Activated naive CD4-positive, alpha-beta T cell (primary cell): ENCODE measurements at places on chromosomes 1 and 21.

DNA sequence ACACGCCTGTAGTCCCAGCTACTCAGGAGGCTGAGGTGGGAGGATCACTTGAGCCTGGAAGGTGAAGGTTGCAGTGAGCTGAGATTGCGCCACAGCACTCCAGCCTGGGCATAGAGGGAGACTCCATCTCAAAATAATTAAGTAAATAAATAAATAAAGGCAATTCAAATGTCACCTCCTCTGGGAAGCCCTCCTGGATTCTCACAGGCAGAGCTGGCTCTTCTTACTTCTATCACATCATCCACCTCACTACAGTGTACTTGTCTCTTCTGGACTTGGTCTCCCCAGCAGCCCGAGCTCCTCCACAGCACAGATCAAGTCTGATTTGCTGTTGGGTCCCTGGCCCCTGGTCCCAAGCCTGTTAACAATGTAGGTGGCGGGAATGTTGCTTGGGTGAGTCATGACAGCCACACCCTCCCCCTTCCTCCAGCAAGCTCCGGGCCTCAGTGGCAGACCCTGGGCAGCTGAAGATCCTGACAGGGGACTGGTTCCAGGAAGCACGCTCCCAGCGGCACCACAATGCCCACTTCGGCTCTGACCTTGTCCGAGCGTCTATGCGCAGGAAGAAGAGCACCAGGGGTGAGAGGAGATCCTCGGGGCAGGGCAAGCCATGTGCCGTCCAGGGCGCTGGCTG lies 5.3 kb downstream of the SYTL1 start:
- DNase-seq = no peak

DNA sequence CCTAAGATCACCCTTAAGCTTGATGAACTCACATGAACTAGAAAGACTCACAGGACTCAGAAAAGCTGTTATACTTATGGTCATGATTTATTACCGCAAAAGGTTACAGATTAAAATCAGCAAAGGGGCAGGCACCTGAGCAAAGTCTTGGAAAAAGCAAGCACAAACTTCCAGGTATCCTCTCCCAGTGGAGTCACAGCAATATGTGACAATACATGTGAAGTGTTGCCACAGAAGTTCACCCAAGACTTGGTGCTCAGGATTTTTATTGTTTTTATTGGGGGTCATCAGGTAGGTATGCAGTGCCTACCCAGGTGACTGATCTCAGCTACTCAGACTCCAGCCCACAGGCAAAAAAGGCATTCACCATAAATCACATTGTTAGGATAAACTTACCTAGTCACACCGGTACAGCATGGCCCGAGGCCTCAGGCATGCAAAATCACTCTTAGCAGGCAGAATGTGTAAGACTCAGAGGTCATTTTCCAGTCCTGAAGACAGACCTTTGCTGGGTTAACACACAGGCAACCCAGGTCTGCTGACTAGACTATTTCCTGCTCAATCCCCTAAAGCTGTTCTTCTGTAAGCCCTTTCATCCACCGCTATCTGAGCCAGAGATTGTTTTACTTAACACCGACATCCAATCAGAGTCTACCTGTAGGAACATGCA lies 55.6 kb downstream of the SSX2IP start:
- no peak for DNase-seq

DNA sequence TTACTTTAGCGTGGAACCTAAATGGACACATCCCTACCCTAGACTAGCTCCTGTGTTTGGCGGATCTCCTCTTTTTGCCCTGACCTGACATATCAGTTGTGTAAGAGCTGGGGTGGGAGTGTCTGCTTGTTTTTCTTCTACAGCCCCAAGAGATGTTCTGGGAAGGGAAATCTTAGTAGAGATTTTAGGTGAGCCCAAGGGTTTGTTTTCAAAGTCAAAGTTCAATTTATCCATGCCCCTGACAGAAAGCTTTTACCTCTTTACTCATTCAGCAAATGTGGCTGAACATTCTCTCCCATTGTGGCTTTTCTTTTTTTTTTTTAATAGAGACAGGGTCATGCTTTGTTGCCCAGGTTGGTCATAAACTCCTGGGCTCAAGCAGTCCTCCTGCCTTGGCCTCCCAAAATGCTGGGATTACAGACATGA lies 7.3 kb upstream of the TARS2 start:
- no peak for DNase-seq

DNA sequence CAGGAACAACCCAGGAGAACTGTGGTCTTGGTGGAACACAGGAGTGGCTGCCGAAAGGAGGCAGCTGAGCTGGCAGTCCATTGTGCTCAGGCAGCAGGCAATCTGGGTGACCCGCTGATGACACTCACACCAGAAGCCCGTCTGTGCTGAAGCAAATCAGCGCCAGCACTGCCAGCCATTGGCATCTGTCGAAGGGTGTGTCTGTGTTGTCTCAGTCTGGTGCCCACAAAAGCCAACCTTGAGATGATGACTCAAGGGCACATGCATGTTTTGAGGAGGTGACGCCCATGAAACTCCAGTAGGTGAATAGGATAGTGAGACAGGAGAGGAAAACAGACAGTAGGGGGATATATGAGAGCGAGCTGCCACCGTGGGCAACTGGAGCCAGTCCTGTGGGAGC lies 167.3 kb downstream of the KAZN start:
- no peak for DNase-seq

DNA sequence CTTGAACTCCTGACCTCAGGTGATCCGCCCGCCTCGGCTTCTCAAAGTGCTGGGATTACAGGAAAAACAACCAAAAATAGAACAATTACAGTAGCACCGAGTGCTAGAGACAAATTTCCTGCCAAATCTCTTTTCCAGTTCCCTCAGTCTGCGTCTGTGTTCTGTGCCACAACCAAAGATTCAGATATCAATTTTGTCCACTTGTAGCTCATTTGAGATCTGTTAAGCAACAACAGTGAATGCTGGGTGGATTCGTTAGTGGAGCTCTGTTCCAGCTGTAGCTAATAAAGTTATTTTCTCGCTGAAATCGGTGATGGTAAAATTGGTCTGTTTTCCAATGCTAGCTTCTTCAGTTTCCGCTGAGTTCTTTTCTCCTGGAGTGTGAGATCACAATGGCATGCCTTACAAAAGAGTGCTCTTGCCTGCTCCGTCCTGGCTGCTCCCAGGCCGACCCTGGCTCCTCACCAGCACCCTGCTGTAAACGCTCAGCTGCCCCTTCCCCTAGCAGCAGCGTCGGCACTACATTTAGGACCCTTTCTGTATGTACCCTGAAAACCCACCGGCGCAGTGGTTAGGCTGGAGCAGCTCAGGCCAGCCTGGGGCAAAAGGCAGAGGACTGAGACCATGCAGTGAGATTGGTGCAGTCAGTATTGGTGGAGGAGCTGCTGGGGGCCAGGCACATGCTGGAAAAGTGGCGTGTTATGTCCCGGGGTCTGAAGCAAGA lies 395.4 kb downstream of the KIF26B start:
- DNase-seq = no peak
